Stimulated activated memory B cell treated with anti-CD40 and anti-IgM and Interleukin-4, amounts not matched to agents 10 μg/mL and 1 μg/mL and 100 μg/mL, for 72 hours (primary cell): ENCODE measurements at places on chromosomes 5 and 9.
A peak's percentile ranks its signal among the peaks of the same experiment; 100 is the strongest.

- H3K36me3 ChIP-seq, result no peaks in the 10 kb centered on the region
- H3K27ac ChIP-seq, result no peak overlapping the region
- H3K4me3 ChIP-seq, result no peak overlapping the region
- no peak for ATAC-seq
- no peaks in the 10 kb centered on the region for H3K4me1 ChIP-seq
- H3K27me3 ChIP-seq, result no peaks in the 10 kb centered on the region
These were observed 64.3 kb upstream of the MYO10 start for GRCh38 chr5:17000291-17000939.

- H3K36me3 ChIP-seq, result no peaks in the 10 kb centered on the region
- ATAC-seq, result no peak
- H3K27ac ChIP-seq, result no peak overlapping the region
- no peak overlapping the region for H3K4me3 ChIP-seq
- no peaks in the 10 kb centered on the region for H3K27me3 ChIP-seq
- peaks cover under 1% of the 10 kb centered on the region for H3K4me1 ChIP-seq
These were observed 21.0 kb downstream of the F2RL2 start for GRCh38 chr5:76602094-76602726.

DNA sequence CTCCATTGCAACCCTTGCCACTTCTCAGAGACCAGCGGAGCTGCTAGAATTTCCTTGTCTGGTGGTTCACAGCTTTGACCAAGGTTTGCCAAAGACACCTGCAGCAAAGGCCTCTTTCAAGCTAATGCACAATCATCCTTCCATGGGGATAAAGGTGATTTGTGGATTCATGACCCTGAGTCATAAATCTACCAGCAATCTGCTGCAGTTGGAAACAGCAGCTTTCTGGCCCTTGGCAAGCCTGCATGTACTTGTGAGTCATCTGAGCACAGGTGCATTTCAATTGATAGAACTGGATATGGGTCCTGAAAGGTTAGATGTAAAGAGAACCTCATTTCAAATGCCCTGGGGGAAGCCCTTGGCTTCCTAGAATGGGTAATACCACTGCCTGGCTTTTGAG lies 21.6 kb upstream of the TCF7 start:
- H3K36me3 ChIP-seq, result no peaks in the 10 kb centered on the region
- H3K4me3 ChIP-seq, result no peak overlapping the region
- no peak for ATAC-seq
- H3K4me1 ChIP-seq, result peaks cover 22% of the 10 kb centered on the region

GRCh38 chr9:35872505-35872904 lies 2.3 kb upstream of the OR13J1 start:
- no peak overlapping the region for H3K4me3 ChIP-seq
- H3K4me1 ChIP-seq, result no peaks in the 10 kb centered on the region
- no peak overlapping the region for H3K27ac ChIP-seq
- no peak for ATAC-seq

DNA sequence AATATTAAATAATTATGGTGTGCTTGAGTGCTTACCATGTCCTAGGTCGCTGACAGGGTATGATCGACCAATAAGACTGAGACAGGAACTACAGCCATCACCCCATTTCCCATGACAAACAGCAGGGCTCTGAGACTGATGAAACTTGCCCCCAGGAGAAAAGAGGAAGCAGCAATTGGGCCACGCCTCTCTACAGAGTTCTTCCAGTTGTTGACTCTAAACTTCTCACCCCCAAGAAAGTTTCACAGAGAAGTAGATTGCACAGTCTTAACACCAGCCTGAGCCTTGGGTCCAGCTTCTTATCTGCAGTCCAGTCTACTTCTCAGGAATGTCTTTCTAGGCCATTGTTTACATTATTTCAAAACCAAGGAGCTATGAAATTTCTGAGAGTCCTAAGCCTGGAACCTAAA lies 182.2 kb upstream of the ANKRD55 start:
- H3K36me3 ChIP-seq, result peaks cover 15% of the 10 kb centered on the region
- H3K4me1 ChIP-seq, result peaks cover 70% of the 10 kb centered on the region
- peak; percentile 96 for ATAC-seq
- peak overlapping the region; percentile 86 for H3K4me3 ChIP-seq

- H3K27ac ChIP-seq, result no peak overlapping the region
- no peak for ATAC-seq
- no peaks in the 10 kb centered on the region for H3K4me1 ChIP-seq
- no peak overlapping the region for H3K4me3 ChIP-seq
- no peaks in the 10 kb centered on the region for H3K36me3 ChIP-seq
- peaks cover 10% of the 10 kb centered on the region for H3K27me3 ChIP-seq
These were observed 163.9 kb downstream of the ARHGEF28 start for GRCh38 chr5:73789851-73790281.

DNA sequence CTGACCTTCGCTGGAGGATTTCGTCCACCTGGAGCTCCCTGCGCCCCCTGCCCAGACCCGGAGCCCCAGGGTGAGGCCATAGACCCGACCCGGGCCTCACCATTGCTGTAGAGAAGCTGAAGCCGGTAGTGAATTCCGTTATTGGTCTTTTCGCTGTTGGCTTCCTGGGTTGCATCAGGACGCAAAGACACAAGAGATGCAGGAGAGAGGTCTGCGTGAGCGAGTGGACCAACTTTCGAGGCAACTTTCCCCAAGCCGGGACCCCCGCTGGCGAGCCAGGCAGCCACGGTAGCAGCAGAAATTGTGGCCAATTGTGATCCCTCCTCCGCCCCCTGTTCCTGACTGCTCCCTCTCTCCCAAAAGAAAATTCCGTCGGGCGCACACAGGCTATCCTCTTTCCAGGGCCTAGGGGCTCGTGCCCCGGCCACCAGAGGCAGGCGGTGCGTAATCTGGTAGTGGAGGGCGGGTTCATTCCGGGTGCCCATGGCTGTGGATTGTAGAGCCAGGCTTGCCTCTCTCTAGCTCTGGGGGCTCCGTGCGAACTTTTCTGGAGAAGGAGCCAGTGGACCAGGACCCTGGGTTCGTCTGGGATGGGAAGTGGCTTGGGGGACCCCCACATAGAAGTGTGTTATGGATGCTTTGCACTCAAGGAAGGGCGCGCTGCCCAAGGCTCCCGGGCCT lies 3.3 kb downstream of the EBF1 start:
- H3K4me1 ChIP-seq, result peaks cover 70% of the 10 kb centered on the region
- H3K27me3 ChIP-seq, result no peaks in the 10 kb centered on the region

DNA sequence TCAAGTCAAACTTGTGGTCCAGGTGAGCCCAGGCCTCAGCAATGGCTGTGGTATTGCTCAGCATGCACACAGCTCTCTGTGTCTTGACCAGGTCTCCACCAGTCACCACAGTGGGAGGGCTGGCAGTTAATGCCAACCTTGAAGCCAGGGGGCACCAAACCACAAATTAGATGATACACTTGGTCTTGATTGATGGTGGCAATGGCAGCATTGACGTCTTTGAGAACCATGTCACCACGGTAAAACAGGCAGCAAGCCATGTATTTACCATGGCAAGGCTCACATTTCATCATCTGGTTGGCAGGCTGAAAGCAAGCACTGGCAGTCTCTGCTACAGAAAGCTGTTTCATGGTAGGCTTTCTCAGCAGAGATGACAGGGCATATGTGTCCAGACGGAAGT lies 40.0 kb downstream of the NIM1K start:
- ATAC-seq, result no peak
- no peaks in the 10 kb centered on the region for H3K36me3 ChIP-seq
- H3K27me3 ChIP-seq, result no peaks in the 10 kb centered on the region
- no peak overlapping the region for H3K4me3 ChIP-seq
- no peaks in the 10 kb centered on the region for H3K4me1 ChIP-seq

GRCh38 chr9:110013064-110013463 lies 194.9 kb downstream of the C9orf152 start:
- no peak overlapping the region for H3K27ac ChIP-seq
- no peak overlapping the region for H3K4me3 ChIP-seq
- no peak for ATAC-seq

DNA sequence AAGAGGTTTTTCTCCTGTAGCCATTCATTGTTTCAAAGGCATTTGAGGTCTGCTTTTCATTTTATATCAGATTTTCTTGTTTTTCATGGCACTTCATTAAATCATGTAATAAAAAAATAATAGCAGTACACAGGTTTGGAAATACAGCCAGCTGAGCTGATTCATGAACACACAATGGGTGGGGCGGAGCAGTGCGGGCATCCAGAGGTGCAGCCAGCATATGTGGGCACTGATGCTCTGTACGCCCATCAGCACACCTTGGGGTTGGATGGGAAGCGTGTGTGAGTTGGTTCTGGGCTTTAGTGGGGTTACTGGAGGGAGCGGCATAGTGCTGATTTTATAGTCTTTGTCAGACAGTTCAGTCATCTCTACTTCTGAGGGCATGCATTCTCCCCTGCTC lies 54.2 kb upstream of the IRX4 start:
- H3K4me3 ChIP-seq, result no peak overlapping the region
- H3K36me3 ChIP-seq, result no peaks in the 10 kb centered on the region
- no peak for ATAC-seq

GRCh38 chr5:6712577-6713273 lies 507 bp upstream of the TENT4A start:
- H3K36me3 ChIP-seq, result peaks cover 14% of the 10 kb centered on the region
- peak overlapping the region; percentile 89 for H3K4me3 ChIP-seq
- peaks cover 40% of the 10 kb centered on the region for H3K4me1 ChIP-seq
- peak overlapping the region; percentile 93 for H3K27ac ChIP-seq
- ATAC-seq, result peak; percentile 88

- no peak overlapping the region for H3K27ac ChIP-seq
- no peaks in the 10 kb centered on the region for H3K27me3 ChIP-seq
- no peak overlapping the region for H3K4me3 ChIP-seq
These were observed 28.2 kb downstream of the RETREG1 start for GRCh38 chr5:16588434-16589214.

GRCh38 chr5:171158581-171158980 lies 150.5 kb upstream of the TLX3 start:
- H3K27ac ChIP-seq, result no peak overlapping the region
- H3K36me3 ChIP-seq, result no peaks in the 10 kb centered on the region
- H3K4me3 ChIP-seq, result no peak overlapping the region
- no peaks in the 10 kb centered on the region for H3K27me3 ChIP-seq
- H3K4me1 ChIP-seq, result no peaks in the 10 kb centered on the region

DNA sequence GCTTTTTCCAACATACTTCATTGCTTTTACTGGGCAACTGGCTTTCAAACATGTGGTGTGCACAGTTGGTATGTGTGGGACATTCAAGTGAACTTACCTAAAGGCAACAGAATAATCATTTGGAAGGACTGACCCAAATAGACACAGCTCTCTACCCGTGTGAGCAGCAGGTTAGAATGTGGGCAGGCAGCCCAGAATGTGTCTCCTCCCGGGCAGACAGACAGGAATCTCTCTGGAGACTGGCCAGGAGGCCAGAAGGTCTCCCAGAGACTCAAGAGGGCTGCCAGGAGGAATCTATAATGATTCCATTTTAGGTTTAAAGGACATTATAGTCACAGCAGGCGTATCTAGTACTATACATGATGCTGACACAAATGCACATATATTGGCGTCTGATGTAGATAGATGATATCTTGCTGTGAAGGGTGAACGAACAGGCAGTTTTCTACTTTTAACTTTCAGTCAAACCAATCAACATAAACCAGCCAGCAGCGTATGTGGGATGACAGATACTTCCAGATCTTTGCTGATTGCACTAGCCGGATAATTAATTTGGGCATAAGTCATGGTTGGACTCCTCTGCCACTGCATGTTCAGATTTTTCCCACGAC lies 297.4 kb upstream of the ZNF608 start:
- no peak overlapping the region for H3K27ac ChIP-seq
- no peaks in the 10 kb centered on the region for H3K36me3 ChIP-seq
- H3K4me1 ChIP-seq, result peaks cover 6% of the 10 kb centered on the region

DNA sequence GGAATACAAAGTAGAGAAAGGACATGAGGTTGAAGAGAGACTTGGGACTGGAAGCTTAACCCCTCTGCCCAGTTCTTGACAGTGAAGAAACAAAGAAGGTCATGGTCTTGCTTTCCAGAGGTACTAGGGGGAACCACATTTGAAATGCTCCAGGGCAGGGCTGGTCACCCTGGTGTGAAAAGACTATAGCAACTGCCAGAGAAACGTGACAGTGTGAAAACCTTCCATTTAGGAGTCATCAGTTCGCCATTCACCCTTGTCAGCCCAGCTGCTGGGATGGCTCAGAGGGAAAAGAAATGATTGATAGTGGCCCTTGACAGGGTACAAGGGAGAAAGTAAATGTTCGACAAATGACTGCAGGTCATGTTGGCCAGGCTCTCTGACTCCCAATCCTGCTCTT lies 56.7 kb downstream of the MAT2B start:
- no peak overlapping the region for H3K27ac ChIP-seq
- peaks cover 23% of the 10 kb centered on the region for H3K4me1 ChIP-seq
- no peak for ATAC-seq
- no peaks in the 10 kb centered on the region for H3K36me3 ChIP-seq
- H3K4me3 ChIP-seq, result no peak overlapping the region

DNA sequence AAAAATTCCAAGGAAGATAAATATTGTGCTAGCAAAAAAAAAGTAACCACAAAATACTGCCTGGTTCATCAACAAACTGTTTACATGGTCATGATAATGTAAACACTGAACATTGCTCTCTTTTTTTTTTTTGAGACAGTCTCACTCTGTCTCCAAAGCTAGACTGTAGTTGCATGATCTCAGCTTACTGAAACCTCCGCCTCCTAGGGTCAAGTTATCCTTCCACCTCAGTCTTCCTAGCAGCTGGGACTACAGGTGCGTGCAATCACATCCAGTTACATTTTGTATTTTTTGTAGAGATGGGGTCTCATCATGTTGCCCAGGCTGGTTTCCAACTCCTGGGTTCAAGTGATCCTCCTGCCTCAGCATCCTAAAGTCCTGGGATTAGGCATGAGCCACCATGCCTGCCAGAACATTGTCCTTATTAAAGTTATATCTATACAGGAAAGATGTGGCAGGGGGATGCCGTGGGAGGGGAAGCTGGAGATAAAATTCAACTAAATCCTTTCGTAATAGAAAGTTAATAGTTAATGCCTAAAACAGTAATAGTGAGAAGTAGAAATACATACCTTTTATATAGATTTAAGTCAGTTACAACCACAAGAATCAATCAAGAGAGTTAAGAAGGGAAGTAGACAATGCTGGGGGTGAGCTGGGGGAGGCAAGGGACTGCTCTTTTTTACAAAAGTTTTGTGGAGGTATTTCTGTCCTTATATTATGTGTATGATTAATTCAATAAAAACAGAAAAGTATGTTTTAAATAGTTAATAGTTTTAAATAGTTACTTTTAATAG lies 52.3 kb downstream of the RGMB start:
- no peaks in the 10 kb centered on the region for H3K4me1 ChIP-seq
- H3K27ac ChIP-seq, result no peak overlapping the region
- H3K27me3 ChIP-seq, result no peaks in the 10 kb centered on the region

- H3K4me1 ChIP-seq, result peaks cover 22% of the 10 kb centered on the region
- peaks cover 9% of the 10 kb centered on the region for H3K27me3 ChIP-seq
- no peaks in the 10 kb centered on the region for H3K36me3 ChIP-seq
- no peak overlapping the region for H3K27ac ChIP-seq
These were observed 5.4 kb upstream of the P4HA2 start for GRCh38 chr5:132233081-132233480.

DNA sequence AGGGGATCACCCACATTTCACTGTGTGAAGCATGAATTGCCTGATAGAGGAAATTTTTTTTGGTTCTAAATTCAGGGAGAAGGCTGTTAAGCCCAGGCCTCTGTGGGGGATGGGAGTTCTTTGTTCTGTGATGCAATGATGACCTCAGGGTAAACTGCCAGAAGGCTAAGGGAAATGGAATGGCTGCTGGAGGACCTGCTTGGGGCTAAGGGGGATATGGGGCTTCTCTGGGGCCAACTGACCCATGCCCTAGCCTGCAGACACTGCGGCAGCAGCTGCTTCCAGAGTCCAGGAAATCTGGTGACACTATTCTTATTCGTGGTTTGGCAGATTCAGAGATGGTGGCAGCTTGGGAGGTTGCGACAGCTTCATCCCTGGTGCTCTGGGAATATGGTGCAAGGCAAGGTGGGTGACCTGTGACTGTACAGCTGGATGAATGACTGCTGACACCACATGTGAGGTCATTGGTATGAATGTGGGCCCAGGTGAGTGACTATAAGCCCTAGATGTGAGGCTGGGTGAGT lies 30.3 kb downstream of the VCP start:
- no peak overlapping the region for H3K4me3 ChIP-seq
- ATAC-seq, result no peak
